Gastrocnemius medialis (tissue), 4 donors: ENCODE measurements at places on chromosomes 6 and 20. TPM values are rescaled to one million over a fixed set of nuclear protein-coding genes. Genes with fewer than 3 reads are reported as not detected.
A peak's percentile ranks its signal among the peaks of the same experiment; 100 is the strongest.

- no peak for DNase-seq
- H3K36me3 ChIP-seq: peaks cover 10% of the 10 kb centered on the region
- H3K27ac ChIP-seq: no peak overlapping the region
- H3K27me3 ChIP-seq: no peaks in the 10 kb centered on the region
These were observed 978 bp downstream of the AURKA start for GRCh38 chr20:56391037-56391436.

GRCh38 chr6:4480788-4481735 lies 295.1 kb upstream of the CDYL start:
- no peaks in the 10 kb centered on the region for H3K4me1 ChIP-seq
- H3K4me3 ChIP-seq: no peak overlapping the region
- no peaks in the 10 kb centered on the region for H3K27me3 ChIP-seq
- H3K36me3 ChIP-seq: no peaks in the 10 kb centered on the region

GRCh38 chr20:44911264-44911921 lies 1.5 kb downstream of the PABPC1L start:
- H3K36me3 ChIP-seq: no peaks in the 10 kb centered on the region
- H3K27me3 ChIP-seq: peaks cover 10% of the 10 kb centered on the region
- no peaks in the 10 kb centered on the region for H3K4me1 ChIP-seq
- no peak for DNase-seq
- H3K4me3 ChIP-seq: no peak overlapping the region
- H3K27ac ChIP-seq: no peak overlapping the region

GRCh38 chr6:161226009-161226964 lies 47.6 kb downstream of the AGPAT4 start:
- no peaks in the 10 kb centered on the region for H3K4me1 ChIP-seq
- H3K4me3 ChIP-seq: no peak overlapping the region
- H3K27me3 ChIP-seq: no peaks in the 10 kb centered on the region
- DNase-seq: no peak
- H3K27ac ChIP-seq: no peak overlapping the region
- no peaks in the 10 kb centered on the region for H3K36me3 ChIP-seq

GRCh38 chr6:7758456-7758855 lies 32.6 kb downstream of the BMP6 start:
- no peaks in the 10 kb centered on the region for H3K27me3 ChIP-seq
- H3K27ac ChIP-seq: no peak overlapping the region
- H3K4me1 ChIP-seq: no peaks in the 10 kb centered on the region
- no peak overlapping the region for H3K4me3 ChIP-seq

GRCh38 chr6:105882121-105882803 lies 203.9 kb upstream of the PRDM1 start:
- H3K4me3 ChIP-seq: no peak overlapping the region
- H3K27me3 ChIP-seq: no peaks in the 10 kb centered on the region
- no peak for DNase-seq
- no peaks in the 10 kb centered on the region for H3K36me3 ChIP-seq
- H3K4me1 ChIP-seq: peaks cover 11% of the 10 kb centered on the region

DNA sequence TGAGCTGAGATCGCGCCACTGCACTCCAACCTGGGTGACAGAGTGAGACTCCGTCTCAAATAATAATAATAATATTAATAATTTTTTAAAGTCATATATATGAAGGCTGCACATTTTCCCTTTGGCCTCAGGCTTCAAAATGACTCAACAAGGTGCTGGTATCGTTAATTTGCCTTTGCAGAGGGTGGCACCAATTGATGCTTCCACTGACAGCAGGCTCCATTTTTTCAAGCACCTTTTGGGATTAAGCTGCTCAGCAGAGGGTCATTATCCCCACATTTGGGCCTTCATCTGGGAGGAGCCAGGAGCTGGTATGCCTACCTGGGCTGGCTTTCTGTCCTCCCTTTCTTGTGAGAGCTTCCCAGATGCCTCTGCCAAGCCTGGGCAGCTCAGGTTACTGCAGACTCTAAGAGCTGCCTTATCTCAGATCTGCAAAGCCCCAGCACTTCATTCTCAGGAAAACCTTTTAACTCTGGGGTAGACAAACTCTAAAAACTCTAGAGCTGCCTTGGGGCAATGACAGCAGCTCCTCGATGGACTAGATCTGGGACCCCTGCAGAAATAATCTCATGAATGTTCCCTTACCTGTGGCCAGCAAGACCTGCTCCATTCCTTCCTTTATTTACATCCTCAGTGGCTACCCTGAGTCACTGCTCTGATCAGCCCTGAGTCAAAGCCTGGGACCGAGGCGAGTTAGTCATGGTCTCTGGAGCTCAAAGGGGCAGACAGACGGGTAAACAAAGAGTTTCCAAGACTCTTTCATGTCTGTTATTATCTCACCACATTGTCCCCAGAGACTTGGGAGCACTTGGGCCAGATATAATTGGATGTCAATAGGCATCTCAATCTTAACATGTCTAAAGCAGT lies 80.0 kb upstream of the EYA2 start:
- DNase-seq: no peak
- no peaks in the 10 kb centered on the region for H3K36me3 ChIP-seq
- H3K27ac ChIP-seq: no peak overlapping the region
- no peak overlapping the region for H3K4me3 ChIP-seq
- no peaks in the 10 kb centered on the region for H3K4me1 ChIP-seq

DNA sequence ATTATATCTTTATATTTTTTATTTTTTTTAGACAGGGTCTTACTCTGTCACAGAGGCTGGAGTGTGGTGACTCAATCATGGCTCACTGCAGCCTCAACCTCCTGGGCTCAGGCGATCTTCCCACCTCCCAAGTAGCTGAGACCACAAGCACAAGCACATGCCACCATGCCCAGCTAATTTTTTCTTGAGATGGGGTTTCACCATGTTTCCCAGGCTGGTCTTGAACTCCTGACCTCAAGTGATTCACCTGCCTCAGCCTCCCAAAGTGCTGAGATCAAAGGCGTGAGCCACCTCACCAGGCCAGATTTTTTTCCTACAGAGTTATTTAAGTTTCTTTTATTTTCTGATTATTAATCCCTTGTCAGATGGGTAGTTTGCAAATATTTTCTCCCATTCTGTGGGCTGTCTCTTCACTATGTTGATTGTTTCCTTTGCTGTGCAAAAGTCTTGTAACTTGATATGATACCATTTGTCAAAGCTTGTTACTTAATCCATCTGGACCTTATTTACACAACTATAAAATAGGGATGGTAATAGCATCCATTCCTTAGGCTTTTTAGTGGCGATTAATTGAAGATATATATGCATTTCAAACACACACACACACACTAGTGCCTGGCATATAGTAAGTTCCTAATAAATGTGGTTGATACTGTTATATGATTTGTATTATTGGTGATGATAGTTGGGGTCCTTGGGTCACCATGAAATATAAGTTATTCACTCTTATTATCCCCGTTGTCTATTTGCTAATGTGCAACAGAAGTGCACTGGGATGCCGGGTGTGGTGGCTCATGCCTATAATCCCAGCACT lies 187.1 kb downstream of the BCAS1 start:
- no peak overlapping the region for H3K4me3 ChIP-seq
- no peak for DNase-seq
- H3K27me3 ChIP-seq: no peaks in the 10 kb centered on the region
- H3K4me1 ChIP-seq: no peaks in the 10 kb centered on the region
- no peaks in the 10 kb centered on the region for H3K36me3 ChIP-seq
- H3K27ac ChIP-seq: no peak overlapping the region

- no peak overlapping the region for H3K27ac ChIP-seq
- H3K27me3 ChIP-seq: no peaks in the 10 kb centered on the region
- peaks cover 1% of the 10 kb centered on the region for H3K36me3 ChIP-seq
- H3K4me1 ChIP-seq: no peaks in the 10 kb centered on the region
These were observed 41.2 kb downstream of the XRN2 start for GRCh38 chr20:21344206-21344900.

- H3K27me3 ChIP-seq: no peaks in the 10 kb centered on the region
- no peak overlapping the region for H3K27ac ChIP-seq
- H3K4me1 ChIP-seq: peaks cover 46% of the 10 kb centered on the region
- no peak overlapping the region for H3K4me3 ChIP-seq
These were observed 11.1 kb downstream of the YWHAB start for GRCh38 chr20:44896583-44896982.

DNA sequence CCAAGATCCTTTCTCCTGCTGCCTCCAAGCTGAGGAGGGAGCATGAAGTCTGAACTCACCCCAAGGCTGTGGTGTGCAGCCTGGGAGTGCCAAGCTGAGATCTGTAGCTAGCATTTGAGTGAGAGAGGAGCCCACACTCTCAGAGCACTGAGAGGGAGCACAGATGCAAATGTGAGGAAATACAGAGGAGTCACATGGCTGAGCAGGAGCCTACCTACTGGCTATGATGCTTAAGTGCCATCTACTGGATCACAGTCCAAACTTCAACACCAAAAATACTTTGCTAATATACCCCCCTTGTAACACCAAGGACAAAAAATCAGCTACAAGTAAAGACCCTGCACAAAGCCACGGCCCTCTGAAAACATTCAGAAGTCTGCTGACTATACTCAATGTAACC lies 94.4 kb upstream of the IMPG1 start:
- H3K4me3 ChIP-seq: no peak overlapping the region
- H3K4me1 ChIP-seq: no peaks in the 10 kb centered on the region
- no peak overlapping the region for H3K27ac ChIP-seq
- H3K27me3 ChIP-seq: no peaks in the 10 kb centered on the region
- no peaks in the 10 kb centered on the region for H3K36me3 ChIP-seq

DNA sequence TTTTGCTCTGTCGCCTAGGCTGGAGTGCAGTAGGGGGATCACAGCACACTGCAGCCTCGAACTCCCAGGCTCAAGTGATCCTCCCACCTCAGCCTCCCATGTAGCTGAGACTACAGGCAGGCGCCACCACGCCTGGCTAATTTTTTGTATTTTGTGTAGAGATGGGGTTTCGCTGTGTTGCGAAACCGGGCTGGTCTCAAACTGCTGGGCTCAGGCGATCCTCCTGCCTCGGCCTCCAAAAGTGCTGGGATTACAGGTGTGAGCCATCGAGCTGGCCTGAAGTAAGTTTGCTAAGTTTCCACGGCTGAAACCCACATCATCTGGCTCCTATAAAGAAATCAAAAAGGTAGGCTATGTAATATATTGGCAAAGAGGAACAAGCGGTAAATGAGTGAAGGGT lies 1.4 kb upstream of the MYLIP start:
- H3K27me3 ChIP-seq: no peaks in the 10 kb centered on the region
- peaks cover 28% of the 10 kb centered on the region for H3K4me1 ChIP-seq
- peak overlapping the region; percentile 100 for H3K27ac ChIP-seq

DNA sequence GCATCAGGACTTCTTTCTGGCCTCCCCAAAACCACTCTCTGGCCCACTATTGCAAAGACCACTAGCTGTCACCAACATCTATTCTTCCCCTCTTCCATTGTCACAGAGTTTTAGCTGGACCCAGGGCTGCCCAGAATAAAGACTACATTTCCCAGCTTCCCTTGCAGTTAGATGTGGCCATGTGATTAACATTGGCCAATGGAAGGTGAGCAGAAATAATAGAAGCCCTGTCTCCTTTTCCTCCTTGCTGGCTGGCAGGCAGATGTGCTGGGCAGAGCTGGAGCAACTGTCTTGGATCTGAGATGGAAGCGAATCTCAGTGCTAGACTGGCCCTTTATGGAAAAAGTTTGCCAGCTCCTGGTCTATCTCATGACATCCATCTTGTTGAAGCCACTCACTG lies 97.0 kb downstream of the KCNB1 start:
- no peaks in the 10 kb centered on the region for H3K27me3 ChIP-seq
- peaks cover 36% of the 10 kb centered on the region for H3K4me1 ChIP-seq
- H3K36me3 ChIP-seq: no peaks in the 10 kb centered on the region
- peak overlapping the region; percentile 0 for H3K27ac ChIP-seq

- no peak overlapping the region for H3K27ac ChIP-seq
- H3K27me3 ChIP-seq: no peaks in the 10 kb centered on the region
- no peak for DNase-seq
- no peaks in the 10 kb centered on the region for H3K4me1 ChIP-seq
These were observed 20.2 kb upstream of the PIM1 start for GRCh38 chr6:37149745-37150144.

- H3K4me1 ChIP-seq: no peaks in the 10 kb centered on the region
- H3K4me3 ChIP-seq: no peak overlapping the region
- H3K27me3 ChIP-seq: peaks cover 5% of the 10 kb centered on the region
- DNase-seq: no peak
- H3K36me3 ChIP-seq: no peaks in the 10 kb centered on the region
These were observed 73.2 kb downstream of the NPEPL1 start for GRCh38 chr20:58765780-58766179.

GRCh38 chr6:116352515-116353471 lies 18.0 kb upstream of the DSE start:
- H3K27ac ChIP-seq: peak overlapping the region; percentile 72
- H3K27me3 ChIP-seq: no peaks in the 10 kb centered on the region
- no peaks in the 10 kb centered on the region for H3K36me3 ChIP-seq
- peak; percentile 18 for DNase-seq
- no peaks in the 10 kb centered on the region for H3K4me1 ChIP-seq
- H3K4me3 ChIP-seq: no peak overlapping the region

DNA sequence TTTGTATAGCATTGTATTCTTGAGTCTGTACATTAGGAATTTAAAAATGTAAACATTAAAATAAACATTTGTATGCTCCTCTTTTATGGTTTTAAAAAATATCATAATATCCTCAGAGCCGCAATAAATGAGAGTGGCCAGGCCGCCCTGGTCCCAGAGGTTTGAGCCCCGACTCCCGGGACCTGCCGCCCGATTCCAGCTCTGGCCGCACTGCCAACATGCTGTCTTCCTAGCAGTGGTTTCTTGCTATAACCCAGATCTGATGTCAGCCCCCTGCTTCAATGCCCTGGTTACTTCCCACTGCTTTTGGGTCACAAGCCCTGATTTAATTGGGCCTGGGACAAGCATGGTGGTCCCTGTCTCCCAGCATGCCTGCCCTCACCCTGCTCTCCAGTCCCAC lies 5.4 kb upstream of the ARID1B start:
- DNase-seq: no peak
- H3K4me3 ChIP-seq: no peak overlapping the region
- H3K27me3 ChIP-seq: no peaks in the 10 kb centered on the region

DNA sequence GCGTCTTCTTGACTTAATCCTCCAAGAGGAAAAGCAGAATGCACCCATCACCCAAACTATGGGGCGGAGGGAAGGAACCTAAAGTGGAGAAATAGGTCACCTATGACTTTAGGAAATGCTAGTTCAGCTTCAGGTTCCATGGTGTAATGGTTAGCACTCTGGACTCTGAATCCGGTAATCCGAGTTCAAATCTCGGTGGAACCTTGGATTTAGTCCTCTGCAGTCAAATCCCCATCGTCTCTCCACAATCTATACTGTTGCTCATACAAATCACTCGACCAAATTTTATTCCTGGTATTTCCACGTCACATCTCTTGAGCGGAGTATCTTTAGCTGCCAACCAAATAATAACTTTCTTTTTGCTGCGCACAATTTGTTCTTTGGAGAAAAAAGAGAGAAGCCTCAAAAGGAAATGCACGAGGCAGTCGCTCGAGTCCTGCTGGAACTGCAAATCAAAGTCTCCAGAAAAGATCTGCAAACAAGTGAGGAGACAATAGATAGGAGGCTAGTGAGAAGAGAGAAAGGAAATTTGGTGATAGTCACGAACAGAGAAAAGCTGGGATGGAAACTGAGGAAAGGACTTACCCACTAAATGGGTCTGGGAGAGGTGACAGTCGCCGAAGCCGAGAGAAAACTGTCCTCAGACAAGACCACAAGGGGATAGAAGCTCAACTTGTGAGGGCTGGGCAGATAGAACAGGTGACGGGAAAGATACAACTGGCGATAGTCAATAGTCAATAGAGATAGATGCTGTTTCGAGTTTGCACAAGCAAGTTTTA lies 16.6 kb downstream of the POM121L2 start:
- H3K4me3 ChIP-seq: no peak overlapping the region
- no peaks in the 10 kb centered on the region for H3K4me1 ChIP-seq

CLDN20 gene
- total RNA-seq: not detected

CCNC gene
- 45.4 TPM for total RNA-seq

DEFB119 gene
- not detected for total RNA-seq

FAM209B gene
- total RNA-seq: not detected

DAAM2 gene
- total RNA-seq: 59.6 TPM

CLVS2 gene
- total RNA-seq: 0.20 TPM

HLA-DRB5 gene
- 19.0 TPM for total RNA-seq

LY6G6F gene
- not detected for total RNA-seq

BPIFB1 gene
- total RNA-seq: not detected

KCNK15 gene
- total RNA-seq: 0.20 TPM

HUS1B gene
- 0.97 TPM for total RNA-seq
